Stimulated activated CD8-positive, alpha-beta memory T cell treated with anti-CD3 and anti-CD28 coated beads, Interleukin-15, amount 100 ng/mL, for 4 hours (primary cell): ENCODE measurements at places on chromosomes 5 and 9.

GRCh38 chr9:97660340-97660739 is 26.7 kb downstream of the NCBP1 start:
- DNase-seq, result no peak

GRCh38 chr9:6680797-6681146 is 35.2 kb upstream of the GLDC start:
- DNase-seq, result peak; percentile 54

DNA sequence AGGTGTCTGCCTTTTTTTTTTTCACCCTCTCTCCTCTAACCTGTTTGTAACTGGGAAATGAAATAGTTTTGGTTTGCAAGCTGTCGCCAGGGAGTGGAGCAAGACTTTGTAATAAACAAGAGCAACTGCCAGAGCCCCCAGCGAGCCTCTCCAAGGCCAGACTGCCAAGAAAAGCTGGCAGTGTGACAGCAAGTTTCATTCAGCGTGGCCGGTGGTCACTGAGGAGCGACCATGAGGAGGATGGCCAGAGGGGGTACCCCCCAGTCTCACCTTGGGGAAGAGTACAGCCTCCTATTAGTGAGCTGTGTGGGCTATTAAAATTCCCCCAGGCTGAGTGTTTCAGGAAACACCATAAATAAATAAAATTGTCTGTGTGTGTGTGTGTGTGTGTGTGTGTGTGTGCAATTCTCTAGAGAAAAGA is 49.9 kb downstream of the ZFAND5 start:
- no peak for DNase-seq

DNA sequence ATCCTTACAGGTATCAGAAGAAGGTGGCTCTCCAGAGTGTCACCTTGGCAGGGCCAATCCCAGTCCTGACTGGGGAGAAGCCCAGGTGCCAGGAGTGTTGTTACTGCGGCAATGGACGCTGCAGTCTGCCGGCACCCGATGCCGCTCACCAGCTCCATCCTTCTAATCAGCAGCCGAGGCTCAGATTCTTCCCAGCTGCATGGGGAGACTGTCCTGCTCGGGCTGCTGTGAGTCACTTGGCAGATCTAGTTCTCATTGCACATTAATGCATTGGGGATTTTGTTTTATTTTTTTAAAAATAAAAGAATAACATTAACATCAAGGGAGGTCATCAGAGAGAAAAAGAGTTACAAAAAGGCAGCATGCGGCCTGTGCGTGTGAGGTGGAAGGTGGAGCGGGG is 115.8 kb downstream of the MTX3 start:
- no peak for DNase-seq

DNA sequence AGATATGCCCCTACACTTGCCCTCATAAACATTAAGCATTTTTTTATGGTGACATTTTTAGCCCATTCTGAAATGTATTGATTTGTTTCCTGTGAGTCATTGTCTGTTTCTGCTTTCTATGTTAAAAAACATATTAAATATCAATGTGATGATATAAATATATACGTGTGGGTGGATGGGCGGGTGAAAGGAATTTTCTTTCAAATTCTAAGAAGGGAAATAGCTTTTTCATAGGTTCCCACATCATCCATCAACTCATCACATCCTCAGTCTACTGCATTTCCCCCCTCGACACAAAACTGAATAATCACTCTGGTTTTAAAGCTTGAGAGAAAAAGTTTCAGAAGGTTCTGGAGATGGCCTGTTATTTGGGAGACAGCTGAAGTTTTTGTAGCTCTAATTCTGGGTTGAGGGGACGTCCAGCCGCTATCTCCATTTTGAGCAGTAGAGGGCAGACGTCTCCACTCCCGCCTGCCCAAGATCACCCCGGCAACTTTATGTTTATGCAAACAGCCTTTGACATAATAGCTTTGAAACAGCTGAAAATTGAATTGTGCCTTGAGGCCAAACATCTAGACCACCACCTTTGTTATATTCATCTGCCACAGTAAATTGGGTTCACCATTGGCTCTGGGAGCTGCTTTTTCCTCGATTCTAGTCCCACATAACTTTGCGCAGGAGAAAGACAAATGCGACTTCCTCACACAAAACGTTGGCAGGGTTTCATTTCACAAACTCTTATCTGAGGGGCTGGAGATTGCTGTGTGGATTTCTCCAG is 216.2 kb upstream of the CLINT1 start:
- peak; percentile 1 for DNase-seq

- DNase-seq, result no peak
Observed at GRCh38 chr9:113012492-113012891, 500 bp upstream of the ZNF883 start.

- DNase-seq, result no peak
Observed at GRCh38 chr5:108560581-108560980, 178.7 kb upstream of the FBXL17 start.

- no peak for DNase-seq
Observed at GRCh38 chr9:100063185-100063584, 35.6 kb downstream of the ERP44 start.

DNA sequence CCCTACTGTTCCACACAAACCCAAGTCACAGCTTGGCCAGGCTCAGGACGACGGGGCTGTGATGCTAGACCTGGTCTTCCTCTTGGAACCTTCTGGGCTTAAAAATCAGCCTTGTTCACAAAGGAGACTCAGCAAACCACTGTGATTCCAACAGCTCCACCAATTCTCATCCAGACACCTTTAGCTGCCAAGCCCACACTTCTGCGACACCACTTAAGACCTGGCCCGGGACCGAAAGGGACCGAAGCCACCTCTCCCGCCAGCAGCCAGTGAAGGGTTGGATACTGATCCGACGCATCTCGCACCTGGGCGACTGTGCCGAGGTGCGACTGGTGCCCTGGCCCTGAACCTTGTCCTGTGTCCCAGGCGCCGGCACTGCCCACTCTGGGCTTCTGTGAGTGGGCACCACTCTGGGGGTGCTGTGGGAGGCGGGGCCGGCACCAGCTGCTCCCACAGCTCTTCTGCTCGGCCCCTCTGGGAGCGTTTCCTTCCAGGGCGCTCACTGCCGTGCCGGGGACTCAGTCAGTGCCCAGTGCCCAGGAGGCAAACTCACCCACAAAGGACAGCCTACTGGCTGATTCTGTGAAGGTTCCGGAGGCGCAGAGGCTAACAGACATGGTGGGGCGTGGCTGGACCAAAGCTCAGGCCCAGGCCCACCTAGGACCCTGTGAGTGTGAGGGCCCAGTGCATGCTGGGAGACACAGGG is 50.9 kb downstream of the EXD3 start:
- DNase-seq, result no peak

DNA sequence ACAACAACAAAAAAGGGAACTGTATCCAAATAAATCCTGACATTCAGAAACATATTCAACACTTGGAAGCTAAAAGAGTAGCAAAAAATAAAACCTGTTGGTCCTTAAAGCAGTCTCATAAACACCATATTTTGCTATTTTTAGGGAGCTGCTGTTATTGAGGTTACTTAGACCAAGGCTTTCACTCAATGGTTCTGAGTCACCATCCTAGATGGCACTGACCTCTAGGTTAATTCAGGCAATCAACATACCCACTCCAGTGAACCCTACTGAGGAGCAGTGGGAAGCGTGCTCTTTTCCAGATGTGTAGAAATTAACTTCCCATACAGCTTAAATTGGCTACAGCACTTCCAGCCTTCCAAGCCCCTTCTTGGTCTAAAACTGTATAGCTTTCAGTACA is 5.2 kb downstream of the GNAQ start:
- DNase-seq, result no peak

GRCh38 chr5:39521098-39521860 is 96.5 kb upstream of the DAB2 start:
- no peak for DNase-seq
